Nephron progenitor cell (in vitro differentiated cells): ENCODE measurements at places on chromosomes 5 and 9.

- no peak overlapping the region for H3K4me3 ChIP-seq
- no peaks in the 10 kb centered on the region for H3K27me3 ChIP-seq
- no peak overlapping the region for H3K27ac ChIP-seq
- H3K36me3 ChIP-seq: peaks cover 49% of the 10 kb centered on the region
Measured at GRCh38 chr5:113067635-113068344, 91.2 kb downstream of the DCP2 start.

GRCh38 chr9:133477992-133478850 lies 678 bp downstream of the SLC2A6 start:
- H3K27ac ChIP-seq: no peak overlapping the region
- H3K4me3 ChIP-seq: peak overlapping the region; percentile 76
- H3K36me3 ChIP-seq: no peaks in the 10 kb centered on the region

GRCh38 chr5:77947041-77947428 lies 170.9 kb upstream of the TBCA start:
- H3K4me1 ChIP-seq: peaks cover 12% of the 10 kb centered on the region
- no peak overlapping the region for H3K27ac ChIP-seq
- no peak overlapping the region for H3K4me3 ChIP-seq
- H3K27me3 ChIP-seq: peaks cover 55% of the 10 kb centered on the region
- no peaks in the 10 kb centered on the region for H3K36me3 ChIP-seq
- DNase-seq: no peak

DNA sequence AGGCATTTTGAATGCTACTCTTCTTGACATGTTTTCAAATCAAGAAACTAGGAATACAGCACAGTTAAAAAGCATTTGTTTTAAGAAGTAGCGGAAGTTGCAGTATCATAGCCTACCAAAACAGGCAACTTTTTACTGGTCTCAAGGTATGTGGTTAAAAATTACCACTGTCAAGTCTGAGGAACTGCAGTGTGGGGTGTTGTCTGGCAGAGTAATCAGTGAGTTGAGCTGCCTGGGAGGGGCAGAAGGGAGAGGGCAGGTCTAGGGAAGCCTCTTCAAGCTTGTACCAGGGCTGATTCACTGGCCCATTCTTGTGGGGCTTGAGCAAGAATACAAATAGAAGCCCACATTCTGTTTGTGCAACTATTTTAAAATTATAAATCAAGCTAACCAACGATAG lies 42.4 kb upstream of the SV2C start:
- peaks cover 27% of the 10 kb centered on the region for H3K27me3 ChIP-seq
- no peak overlapping the region for H3K27ac ChIP-seq
- no peaks in the 10 kb centered on the region for H3K36me3 ChIP-seq
- H3K4me3 ChIP-seq: no peak overlapping the region

DNA sequence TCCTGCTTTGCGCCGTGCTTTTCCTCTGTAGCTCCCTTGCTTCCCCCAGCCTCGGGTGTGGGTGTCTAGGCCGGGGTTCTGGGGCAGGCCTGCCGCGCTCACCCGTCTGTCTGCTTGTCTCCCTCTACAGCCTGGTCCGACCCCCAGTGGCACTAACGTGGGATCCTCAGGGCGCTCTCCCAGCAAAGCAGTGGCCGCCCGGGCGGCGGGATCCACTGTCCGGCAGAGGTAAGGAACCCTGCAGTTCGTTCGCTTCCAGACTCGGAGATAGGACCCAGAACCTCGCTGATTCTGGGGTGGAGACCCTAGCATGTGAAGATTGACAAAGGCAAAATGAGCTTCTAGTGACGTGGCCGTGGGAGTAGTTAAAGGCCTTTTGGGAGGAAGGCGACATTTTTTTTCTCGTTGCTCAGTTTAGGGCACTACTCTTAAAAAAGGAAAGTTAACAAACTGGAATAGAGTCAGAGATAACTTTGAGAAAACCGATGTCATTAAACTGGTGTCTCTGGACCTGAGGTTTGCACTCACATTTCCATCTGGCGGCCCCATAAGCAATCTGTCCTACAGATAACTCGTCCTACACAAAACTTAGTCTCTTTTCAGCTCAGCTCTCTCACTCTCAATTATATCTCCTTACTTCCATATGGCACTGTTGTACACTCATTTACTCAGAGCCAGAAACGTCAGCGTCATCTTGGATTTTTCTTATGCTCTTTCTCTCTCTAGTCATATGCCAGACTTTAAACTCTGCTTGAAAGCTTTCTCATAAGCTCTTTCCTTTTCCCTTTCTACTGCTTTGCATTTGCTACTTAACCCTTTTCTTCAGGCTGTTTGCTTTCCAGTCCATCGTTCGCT lies 561 bp downstream of the SEC61B start:
- H3K36me3 ChIP-seq: peaks cover 29% of the 10 kb centered on the region
- peak overlapping the region; percentile 100 for H3K27ac ChIP-seq
- no peaks in the 10 kb centered on the region for H3K27me3 ChIP-seq

DNA sequence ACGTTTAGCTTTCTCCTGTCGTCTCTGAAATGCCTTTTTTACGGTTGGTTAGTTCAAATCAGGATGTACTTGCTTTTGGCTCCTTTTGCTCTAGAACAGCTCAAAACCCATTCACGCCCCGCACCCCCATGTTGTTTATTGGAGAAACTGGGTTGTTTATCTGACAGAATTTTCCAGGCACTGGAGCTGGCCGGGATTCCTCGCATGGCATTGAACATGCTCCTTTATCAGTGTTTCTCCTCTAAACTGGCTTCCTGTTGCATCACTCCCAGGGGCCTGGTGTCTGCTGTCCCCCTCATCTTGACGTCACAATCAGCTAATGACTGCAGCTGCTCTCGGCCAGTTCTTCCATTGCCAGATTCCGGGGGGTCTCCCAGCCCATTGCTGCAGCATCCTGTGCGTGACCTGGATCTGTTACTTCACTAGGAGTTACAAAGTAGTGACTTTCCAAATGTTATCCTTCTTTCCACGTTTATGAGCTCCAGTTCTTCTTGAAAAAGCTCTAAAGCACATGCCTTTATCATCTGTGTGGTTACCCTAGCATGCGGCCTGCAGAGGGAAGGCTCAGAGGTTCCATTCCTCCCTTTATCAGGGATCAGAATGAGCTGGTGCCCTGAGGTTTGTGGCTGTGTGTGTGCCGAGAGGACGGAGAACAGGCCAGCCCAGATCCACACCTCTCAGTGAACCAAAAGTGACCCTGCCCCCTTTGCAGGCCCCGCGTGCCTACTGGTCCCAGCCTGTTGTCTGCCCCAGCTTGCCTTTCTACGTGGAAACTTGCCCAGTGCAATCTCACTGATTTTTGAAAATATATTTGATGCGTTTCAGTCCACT lies 27.5 kb downstream of the FAM163B start:
- no peak for DNase-seq
- peaks cover 88% of the 10 kb centered on the region for H3K4me1 ChIP-seq
- H3K4me3 ChIP-seq: peak overlapping the region; percentile 28

- peaks cover 8% of the 10 kb centered on the region for H3K36me3 ChIP-seq
- no peak for DNase-seq
- H3K4me1 ChIP-seq: peaks cover 9% of the 10 kb centered on the region
- no peak overlapping the region for H3K27ac ChIP-seq
- no peak overlapping the region for H3K4me3 ChIP-seq
Measured at GRCh38 chr9:94112716-94113465, 28.6 kb downstream of the PTPDC1 start.

DNA sequence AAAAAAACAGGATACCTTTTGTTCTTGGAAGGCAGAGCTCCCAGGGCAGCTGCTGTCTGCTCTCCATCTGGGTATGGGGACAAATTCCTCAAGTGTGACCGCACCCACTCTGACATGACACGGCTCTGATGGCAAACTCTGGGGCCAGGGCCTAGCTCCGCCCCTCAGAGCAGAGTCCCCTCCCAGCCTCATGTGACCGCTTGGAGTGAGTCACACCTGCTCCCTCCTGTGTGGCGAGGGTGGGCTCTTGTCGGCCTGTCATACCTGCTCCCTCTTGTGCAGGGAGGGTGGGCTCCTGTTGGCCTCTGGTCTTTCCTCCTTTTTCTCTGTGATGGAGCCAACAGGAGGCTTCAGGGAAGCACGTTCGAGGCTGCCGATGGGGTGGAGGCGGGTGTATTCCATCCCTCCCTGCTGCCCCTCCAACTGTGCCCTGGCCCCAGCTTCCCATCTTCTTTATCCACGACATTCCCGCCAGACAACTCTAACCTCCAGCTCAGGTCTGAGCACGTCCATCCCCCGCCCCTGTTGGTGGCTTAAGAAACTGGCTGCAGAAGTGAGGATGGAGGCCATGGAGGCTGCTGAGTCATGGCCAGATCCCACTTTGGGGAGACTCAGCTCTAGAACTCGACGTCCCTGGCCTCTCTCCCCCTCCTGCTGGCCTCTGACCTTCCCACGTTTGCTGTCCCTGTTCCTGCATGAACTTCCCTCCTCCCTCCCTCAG lies 65.3 kb downstream of the OLFM1 start:
- DNase-seq: no peak
- peaks cover 25% of the 10 kb centered on the region for H3K27me3 ChIP-seq
- peaks cover 21% of the 10 kb centered on the region for H3K4me1 ChIP-seq
- no peak overlapping the region for H3K27ac ChIP-seq
- no peak overlapping the region for H3K4me3 ChIP-seq

- no peaks in the 10 kb centered on the region for H3K4me1 ChIP-seq
- H3K27ac ChIP-seq: no peak overlapping the region
- H3K27me3 ChIP-seq: no peaks in the 10 kb centered on the region
- no peaks in the 10 kb centered on the region for H3K36me3 ChIP-seq
- no peak for DNase-seq
Measured at GRCh38 chr5:120817044-120817985, 353.2 kb downstream of the PRR16 start.

DNA sequence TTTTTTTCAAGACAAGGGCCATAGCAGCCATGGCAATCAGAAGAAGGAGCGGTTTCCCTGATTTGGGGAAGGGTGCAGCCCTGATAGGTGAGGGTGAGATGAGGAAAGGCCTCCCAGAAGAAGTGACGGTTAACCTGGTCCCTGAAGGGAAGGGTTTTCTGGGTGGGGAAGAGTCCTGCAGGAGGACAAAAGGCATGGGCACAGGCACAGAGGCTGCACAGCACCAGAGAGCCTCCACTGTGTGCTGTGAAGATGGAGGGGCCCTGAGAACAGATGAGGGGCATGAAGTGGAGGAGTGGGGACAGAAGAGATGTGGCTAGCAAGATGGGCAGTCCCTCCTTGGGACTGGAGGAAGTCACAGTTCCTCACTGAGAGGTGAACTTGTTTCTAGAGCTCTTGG lies 46.3 kb upstream of the CXCL14 start:
- no peaks in the 10 kb centered on the region for H3K36me3 ChIP-seq
- DNase-seq: no peak
- H3K27ac ChIP-seq: no peak overlapping the region
- no peak overlapping the region for H3K4me3 ChIP-seq

GRCh38 chr9:69168709-69169217 lies 5.3 kb upstream of the TJP2 start:
- H3K27ac ChIP-seq: no peak overlapping the region
- no peak overlapping the region for H3K4me3 ChIP-seq
- peaks cover 27% of the 10 kb centered on the region for H3K4me1 ChIP-seq
- DNase-seq: no peak
- H3K27me3 ChIP-seq: peaks cover 24% of the 10 kb centered on the region
- no peaks in the 10 kb centered on the region for H3K36me3 ChIP-seq

DNA sequence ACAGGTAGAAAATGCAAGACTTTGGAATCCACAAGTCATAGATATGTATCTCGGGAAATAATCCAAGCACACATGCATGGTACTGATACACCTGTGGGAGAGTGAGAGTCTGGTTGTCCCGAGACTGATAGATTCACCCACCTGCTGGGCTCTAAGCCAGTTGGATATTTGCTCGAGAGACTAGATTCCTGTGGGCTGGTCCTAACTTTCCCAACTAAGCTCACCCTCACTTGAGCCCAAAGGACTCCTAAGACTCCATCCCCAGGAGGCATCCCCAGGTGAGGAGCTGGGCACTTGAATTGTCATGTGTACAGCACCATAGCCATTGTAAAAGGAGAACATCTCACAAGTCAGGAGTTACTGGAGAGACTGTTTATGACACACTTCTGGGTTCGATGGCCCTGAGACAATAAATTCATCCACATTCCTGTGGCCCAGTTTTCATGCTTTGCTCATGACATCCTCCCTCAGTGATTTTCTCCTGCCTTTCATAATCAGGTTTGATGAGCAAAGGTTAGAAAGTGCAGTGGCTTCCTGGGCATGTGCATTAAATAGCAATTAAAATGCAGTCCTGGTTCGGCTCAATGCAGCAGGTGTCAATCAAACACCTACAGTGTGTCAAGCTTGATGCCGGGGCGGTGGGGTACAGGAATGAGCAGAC lies 18.1 kb downstream of the SLC1A1 start:
- peaks cover 3% of the 10 kb centered on the region for H3K27me3 ChIP-seq
- no peak overlapping the region for H3K27ac ChIP-seq
- H3K4me1 ChIP-seq: peaks cover 16% of the 10 kb centered on the region
- no peak overlapping the region for H3K4me3 ChIP-seq

GRCh38 chr9:79813258-79813638 lies 241.5 kb downstream of the TLE4 start:
- H3K4me3 ChIP-seq: no peak overlapping the region
- no peak for DNase-seq
- H3K27me3 ChIP-seq: peaks cover 6% of the 10 kb centered on the region
- no peaks in the 10 kb centered on the region for H3K36me3 ChIP-seq
- H3K27ac ChIP-seq: no peak overlapping the region

- H3K4me1 ChIP-seq: peaks cover 25% of the 10 kb centered on the region
- peaks cover 10% of the 10 kb centered on the region for H3K27me3 ChIP-seq
- H3K36me3 ChIP-seq: peaks cover 8% of the 10 kb centered on the region
- no peak overlapping the region for H3K4me3 ChIP-seq
- DNase-seq: no peak
Measured at GRCh38 chr5:122444411-122444810, 132.4 kb downstream of the SNCAIP start.

GRCh38 chr9:68727636-68728035 lies 22.6 kb downstream of the PIP5K1B start:
- DNase-seq: no peak
- H3K36me3 ChIP-seq: peaks cover 14% of the 10 kb centered on the region
- H3K4me3 ChIP-seq: no peak overlapping the region

- H3K4me1 ChIP-seq: peaks cover 49% of the 10 kb centered on the region
- peaks cover 13% of the 10 kb centered on the region for H3K27me3 ChIP-seq
- H3K27ac ChIP-seq: peak overlapping the region; percentile 34
- no peak for DNase-seq
- no peak overlapping the region for H3K4me3 ChIP-seq
Measured at GRCh38 chr9:129289883-129290282, 111.8 kb upstream of the IER5L start.

GRCh38 chr5:132469380-132470009 lies 21.1 kb downstream of the IRF1 start:
- no peak for DNase-seq
- no peak overlapping the region for H3K27ac ChIP-seq
- no peak overlapping the region for H3K4me3 ChIP-seq
- no peaks in the 10 kb centered on the region for H3K27me3 ChIP-seq

GRCh38 chr5:15731699-15732098 lies 231.7 kb downstream of the FBXL7 start:
- no peak for DNase-seq
- peaks cover 15% of the 10 kb centered on the region for H3K36me3 ChIP-seq
- H3K27ac ChIP-seq: peak overlapping the region; percentile 68
- H3K27me3 ChIP-seq: peaks cover 4% of the 10 kb centered on the region
- H3K4me1 ChIP-seq: peaks cover 5% of the 10 kb centered on the region

DNA sequence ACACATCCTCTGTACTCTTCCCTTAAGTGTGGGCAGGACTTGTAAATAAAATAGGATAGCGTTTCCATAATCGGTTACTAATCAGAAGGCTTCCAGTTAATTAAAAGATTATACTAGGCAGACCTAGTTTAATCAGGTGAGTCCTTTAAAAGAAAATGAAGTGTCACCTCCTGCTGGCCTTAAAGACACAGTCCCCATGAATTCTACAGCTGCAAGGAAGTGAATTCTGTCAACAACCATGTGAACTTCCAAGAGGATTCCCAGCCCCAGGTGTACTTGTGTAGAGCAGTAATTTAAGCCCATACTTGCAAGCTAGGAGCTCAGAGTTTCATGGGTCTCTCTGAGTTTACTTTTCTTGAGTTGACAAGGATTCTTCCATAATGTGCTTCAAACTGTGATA lies 918.3 kb downstream of the DTWD2 start:
- H3K27ac ChIP-seq: no peak overlapping the region
- no peaks in the 10 kb centered on the region for H3K4me1 ChIP-seq
- H3K27me3 ChIP-seq: no peaks in the 10 kb centered on the region
- H3K36me3 ChIP-seq: no peaks in the 10 kb centered on the region
